Right lobe of liver (tissue), 6 donors: ENCODE measurements at places on chromosomes 11 and 22. TPM values are rescaled to one million over a fixed set of nuclear protein-coding genes. Genes with fewer than 3 reads are reported as not detected.

DNA sequence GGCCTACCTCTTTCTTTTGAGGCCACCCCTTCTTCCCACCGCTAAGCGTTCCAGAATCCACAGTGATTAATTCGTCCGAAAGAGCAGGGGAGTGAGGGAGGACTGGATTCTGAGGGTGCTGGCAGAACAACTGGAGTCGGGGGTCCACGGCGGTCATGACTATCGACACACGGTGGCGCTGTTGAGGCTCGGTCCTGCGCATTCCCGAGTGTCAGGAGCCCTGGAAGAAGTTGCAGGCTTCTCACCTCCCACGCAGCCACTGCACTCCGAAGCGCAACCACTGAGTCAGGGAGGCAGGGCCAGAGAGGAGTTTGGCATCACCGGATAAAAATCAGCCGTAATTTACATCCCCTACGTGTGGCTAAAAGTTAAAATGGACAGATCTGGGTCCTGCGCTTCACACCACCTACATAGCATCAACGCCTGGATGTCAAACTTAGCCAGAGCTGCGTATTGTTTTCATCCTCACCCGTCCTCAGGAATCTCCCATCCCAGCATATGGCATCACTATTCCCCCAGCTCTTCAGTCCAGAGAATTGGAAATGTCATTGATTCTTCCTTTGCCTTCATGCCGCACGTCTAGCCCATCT lies 10.7 kb upstream of the CTSF start:
- DNase-seq = peak; percentile 79

DNA sequence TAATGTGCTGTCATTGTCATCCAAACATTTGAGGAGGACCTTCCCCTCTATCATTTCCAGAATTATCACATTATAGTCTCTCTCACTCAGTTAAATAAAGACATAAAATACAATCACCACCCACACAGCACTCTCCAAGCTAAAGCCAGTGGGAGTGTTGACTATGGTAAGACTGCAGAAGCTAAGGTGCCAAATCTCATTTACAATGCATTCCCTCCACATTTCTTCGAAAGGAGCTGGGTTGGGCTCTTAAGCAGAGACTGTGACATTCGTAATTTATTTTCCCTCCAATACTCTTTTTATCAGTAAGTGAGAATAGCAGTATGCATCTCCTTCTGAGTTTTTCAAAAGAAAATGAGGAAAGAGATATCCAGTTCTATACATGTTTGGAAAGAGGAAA lies 74.2 kb downstream of the NOX4 start:
- no peak for DNase-seq

GRCh38 chr11:34480314-34480713 lies 33.3 kb downstream of the ELF5 start:
- DNase-seq = no peak

DNA sequence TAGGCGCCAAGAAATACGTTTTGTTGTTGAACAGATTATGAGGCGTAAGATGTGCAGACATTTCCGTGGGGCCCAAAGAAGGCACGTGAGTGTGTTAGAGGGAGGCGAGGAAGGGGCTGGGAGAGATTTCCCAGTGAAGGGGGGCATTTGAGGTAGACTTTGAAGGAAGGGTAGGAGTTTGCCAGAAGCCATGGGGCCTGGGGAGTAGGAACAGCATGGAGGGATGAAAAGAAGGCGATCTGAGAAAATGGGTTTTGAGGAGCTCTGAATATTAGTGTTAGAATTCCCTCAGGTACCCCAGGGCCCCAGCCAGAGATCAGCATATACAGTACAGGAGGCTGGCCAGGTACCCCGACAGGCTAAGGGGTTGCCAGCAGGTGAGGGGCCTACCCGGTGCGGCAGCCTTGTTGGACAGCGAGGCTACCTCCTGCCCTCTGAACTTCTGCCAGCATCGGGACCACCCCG lies 414 bp upstream of the MIEF1 start:
- no peak for DNase-seq

GRCh38 chr22:44424359-44424682 lies 73.7 kb downstream of the RTL6 start:
- no peak for DNase-seq

- DNase-seq = no peak
Observed at GRCh38 chr11:60872124-60872960, 5.0 kb downstream of the ZP1 start.

DNA sequence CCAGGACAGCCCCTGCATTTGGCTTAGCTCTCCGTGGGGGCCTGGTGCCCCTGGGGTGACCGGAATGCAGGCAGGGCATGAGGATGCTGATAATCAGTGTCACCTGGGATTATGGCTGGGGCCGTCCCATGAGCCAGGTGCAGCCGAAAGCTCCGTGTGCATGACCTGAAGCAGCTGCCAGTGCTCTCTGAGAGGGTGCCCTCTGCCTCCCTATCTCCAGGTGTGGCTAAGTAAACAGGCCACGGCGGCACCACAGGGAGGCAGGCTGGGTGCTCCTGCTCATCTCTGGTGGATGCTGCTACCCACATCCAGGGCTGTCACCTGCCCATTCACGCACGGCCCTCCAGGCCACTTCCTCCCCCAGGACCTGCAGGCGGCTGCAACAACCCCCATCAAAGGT lies 29.8 kb downstream of the DUSP8 start:
- no peak for DNase-seq

The PTPRCAP gene
- total RNA-seq = 2.7 TPM

GRCh38 chr11:26860091-26860780 lies 133.7 kb upstream of the FIBIN start:
- DNase-seq = no peak

GRCh38 chr22:46972256-46972655 lies 209.8 kb downstream of the TBC1D22A start:
- DNase-seq = no peak

GRCh38 chr11:118674082-118674435 lies 5.4 kb downstream of the TREH start:
- no peak for DNase-seq

GRCh38 chr11:23311986-23312940 lies 452.0 kb upstream of the CCDC179 start:
- DNase-seq = no peak

GRCh38 chr22:22092974-22093373 lies 110.4 kb upstream of the TOP3B start:
- no peak for DNase-seq

DNA sequence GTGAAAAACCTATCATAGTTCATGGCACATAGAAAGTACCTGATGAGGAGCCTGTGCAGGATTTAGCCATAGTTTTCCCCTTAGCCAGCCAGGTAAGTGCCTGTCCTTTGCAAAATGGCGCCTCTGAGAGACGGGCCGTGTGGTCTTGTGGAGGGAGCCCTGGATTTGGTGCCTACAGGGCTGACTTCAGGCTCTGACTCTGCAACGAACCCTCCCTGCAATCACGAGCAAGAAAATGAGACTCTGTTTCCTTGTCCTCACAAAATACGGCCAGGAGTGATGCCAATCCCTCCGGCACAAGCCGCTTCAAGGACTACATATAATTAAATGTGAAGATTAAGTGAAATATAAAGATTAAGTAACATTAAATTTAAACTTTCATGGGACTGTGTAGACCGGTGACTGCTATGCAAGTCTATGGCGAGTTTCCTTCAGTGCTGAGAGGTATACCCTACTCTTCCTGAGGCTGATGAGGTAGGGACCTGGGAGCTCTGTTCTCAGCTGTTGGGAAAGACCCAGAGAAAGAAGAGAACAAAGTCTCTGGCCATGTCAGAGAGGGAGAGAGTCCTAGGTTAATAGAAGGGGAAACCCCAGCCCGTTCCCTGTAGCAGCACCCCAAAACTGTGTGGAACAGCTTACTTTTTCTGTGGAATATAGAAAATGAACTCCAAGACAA lies 6.1 kb upstream of the CXCR5 start:
- DNase-seq = no peak
